ENCODE measurements at places on chromosomes 12 and 14. TPM values are rescaled to one million over a fixed set of nuclear protein-coding genes. Genes with fewer than 3 reads are reported as not detected.
A peak's percentile ranks its signal among the peaks of the same experiment; 100 is the strongest.

DNA sequence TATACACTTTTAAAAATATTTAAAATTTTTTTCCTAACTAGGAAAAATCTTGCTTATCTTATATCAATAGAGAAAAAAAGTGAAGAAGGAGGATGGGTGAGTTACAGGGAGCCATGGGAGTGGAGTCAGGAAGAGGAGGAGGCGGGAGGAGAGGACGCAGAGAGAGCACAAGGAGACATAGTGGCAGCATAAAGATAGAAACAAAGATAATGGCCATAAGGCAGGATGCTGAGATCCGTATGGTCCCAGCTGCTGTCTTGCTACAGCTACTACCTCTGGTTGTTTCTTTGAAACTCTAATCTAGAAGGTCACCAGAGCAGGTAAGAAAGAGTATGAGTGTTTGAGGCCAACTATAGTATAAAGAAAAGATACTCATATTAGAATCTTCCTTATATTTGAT, 2.6 kb upstream of the SOX5 start:
- no peak for ATAC-seq

The TMEM179 gene
- 16.4 TPM for total RNA-seq

The TUNAR gene
- total RNA-seq: 24.1 TPM

GRCh38 chr14:71398450-71398849, 491.2 kb downstream of the PCNX1 start:
- no peak for ATAC-seq

DNA sequence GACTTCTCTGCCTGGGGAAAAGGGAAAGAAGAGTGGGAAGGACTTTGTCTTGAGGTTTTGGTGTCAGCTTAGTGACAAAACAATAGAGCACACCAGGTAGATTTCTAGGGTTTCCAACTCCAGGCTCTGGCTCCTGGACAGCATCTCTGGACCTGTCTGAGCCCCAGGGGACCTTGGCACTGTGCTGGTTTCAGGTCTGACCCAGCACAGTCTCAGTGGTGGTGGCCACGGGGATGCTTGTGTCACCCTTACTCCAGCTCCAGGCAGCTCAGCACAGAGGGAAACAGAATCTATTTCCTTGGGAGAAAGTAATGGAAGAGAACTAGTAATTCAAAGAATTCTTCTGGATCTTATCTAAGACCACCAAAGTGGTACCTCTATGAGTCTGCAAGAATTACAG, 11.1 kb upstream of the CKAP4 start:
- no peak for ATAC-seq

- ATAC-seq: no peak
Observed at GRCh38 chr14:74865156-74865555, 10.8 kb downstream of the PROX2 start.

The C1S gene
- 34.2 TPM for total RNA-seq

The SMAGP gene
- total RNA-seq: 3.0 TPM

The PTGDR gene
- total RNA-seq: 0.04 TPM

DNA sequence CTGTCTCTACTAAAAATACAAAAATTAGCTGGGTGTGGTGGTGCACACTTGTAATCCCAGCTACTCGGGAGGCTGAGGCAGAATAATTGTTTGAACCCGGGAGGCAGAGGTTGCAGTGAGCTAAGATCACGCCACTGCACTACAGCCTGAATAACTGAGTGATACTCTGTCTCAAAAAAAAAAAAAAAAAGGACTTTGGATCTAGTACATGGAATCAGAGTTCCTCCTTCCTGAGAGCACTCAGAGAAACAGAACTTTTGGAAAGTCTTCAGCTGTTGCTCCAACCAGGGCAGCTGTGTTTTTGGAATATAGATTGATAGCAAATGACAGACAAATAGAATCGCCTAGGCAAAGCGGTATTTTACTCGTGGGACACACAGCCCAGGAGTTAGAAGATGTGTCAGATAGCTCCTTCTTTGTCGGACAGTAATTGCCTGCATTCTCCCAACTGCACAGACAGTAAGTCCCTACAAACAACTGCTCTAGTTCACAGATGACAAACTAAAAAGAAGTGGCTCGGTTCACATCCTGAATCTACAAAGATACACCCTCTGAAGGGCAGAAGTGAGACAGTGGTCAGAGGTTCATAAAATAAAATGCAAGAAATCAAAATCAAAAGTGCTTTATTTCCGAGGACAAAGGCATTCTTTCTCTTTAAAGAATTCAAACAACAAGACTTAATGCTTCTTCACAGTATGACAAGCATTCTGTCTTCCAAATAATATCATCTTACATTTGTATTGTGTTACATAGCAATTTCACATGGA, 17.1 kb upstream of the NEK9 start:
- no peak for ATAC-seq

DNA sequence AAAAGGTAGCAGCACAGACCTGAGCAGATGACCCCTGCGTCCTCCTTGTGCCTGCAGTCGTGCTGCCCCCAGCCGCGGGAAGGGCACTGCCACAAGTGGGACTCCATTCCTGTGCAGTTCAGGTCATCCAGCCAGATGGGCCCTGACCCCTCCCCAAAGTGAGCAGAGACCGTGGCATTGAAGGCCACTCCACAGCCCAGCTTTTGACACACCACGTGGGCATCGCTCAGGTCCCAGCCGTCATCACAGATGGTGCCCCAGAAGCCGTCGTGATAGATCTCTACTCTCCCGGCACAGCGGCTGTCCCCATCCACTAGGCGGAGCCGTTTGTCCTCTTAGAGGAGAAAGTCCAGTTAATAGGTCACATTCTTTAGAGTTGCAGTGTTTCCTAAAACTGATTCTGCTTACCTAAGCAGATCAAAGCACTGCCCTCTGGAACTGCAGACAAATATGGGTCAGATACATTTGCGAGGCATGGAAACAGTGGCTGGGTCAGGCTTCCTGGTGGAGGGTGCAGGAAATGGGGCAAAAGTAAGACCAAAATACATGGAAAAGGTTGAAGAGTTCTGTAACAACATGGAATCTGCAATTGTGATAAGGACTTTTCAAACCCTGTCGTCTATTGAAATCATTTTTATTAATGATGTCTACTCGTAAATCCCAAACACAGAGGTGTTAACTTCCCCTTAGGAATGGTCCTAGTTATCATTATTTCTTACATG, 69.4 kb downstream of the CD163L1 start:
- ATAC-seq: peak; percentile 74

DNA sequence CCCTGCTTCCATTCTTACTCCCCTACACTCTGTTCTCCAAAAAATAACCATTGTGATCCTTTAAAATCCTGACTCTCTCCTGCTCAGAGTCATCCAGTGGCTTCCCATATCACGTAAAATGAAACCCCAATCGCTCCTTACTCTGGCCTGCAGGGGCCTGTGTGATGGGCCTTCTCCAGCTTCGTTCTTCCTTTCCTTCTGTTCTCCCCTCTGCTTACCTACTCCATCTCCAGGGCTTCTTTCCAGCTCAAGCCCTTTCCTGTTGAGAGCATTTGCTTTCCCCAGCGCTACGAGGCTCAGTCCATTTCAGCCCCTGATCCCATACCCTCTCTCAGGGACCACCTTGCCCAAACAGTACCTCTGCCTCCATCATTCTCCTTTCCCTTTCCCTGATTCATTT, 144.4 kb upstream of the ARHGAP5 start:
- ATAC-seq: no peak

- ATAC-seq: no peak
Observed at GRCh38 chr14:27305441-27305945, 707.7 kb upstream of the NOVA1 start.

DNA sequence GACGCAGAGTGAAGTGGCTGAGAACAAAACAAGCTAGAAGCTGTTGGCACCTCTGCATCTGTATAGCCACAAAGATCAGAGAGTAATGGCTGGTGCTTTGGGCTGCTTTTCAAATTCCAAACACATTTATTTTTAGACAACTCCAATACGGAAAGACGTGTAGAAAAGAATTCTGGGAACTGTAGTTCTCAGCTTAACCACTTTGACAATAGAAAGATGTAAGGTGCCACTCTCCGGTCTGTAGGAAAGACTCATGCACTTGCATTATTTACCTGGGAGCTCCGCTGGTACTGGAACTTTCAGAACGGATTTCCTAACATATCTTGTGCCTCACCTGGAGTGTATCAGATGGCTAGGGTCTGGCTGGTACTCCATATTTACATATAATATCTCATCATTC, 1.8 kb upstream of the OR4K2 start:
- no peak for ATAC-seq

- no peak for ATAC-seq
Observed at GRCh38 chr12:23504641-23505399, 444.6 kb downstream of the SOX5 start.

DNA sequence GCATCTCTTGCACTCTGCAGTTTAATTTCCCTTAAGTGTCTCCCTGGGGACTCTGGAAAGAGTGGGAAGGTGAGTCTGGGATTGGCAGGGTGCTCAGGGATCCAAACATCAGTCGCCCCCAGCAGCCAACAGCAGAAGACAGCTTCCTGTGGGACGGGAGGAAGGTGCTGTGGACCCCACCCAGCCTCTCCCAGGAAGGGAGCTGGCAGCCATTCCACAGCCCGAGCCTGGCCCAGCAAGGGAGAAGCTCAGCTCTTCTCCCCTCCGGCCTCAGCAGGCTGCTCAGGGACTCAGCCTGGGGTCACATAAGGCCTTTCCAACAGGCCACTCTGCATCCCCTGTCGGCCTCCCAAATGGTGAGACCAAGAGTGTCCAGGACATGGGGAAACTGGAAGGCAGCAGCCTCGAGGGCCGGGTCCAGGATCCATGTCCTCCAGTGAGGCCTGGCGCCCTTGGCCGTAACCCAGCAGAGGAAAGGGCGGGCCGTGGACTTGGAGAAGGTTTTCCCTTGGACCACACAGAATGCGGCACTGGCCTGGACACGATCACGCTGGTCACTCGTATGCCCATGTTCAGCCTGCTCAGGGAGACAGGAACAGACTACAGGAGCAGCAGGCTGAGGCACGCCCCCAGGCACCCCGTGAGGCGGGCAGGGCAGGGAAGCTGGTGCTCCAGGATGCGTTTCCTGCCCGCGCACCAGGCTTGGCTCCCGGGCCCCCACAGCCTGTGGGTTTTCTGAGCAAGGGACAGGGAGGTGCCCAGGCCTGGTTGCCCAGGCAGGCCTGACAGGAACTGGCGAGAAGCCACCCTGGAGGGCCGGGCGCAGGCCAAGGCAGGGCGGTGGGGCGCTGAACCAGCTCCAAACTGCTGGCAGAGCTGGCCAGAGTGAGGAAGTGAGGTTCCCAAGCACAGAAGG, 3.5 kb downstream of the XRCC3 start:
- no peak for ATAC-seq

The POTEM gene
- total RNA-seq: 0.19 TPM

DNA sequence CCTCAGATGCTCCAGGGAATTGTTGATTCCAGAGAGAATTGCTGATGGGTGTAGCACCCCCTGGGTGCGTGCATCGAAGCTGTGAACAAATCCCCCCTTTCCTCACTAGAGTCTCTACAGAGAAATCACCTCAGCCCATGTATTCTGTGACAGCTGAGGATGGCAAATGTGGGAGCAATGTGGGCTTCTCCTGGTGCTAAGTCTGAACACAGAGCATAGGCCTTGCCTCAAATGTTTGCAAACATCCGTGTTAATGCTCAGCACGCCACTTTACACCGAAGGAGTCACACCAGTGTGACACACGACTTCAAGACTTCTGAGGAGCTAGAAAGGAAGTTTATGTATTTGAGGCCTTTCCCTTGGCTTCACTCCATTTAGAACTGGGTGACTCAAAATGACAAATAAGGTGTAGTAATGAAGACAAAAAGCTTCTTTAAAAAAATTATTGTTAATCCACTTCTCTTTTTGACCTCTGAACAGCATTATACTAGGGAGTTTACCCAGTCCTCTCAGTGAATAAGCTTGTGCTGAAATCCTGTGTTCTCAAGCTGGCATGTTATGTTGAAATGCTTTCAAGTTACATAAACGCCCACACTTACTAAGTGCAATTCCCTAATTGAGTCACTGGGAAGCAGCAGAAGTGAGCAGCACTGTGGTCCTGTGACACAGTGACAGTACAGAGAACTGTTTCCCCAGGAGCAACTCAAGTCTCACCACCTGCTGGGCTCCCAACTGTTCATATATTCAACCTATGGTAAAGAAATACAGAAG, 92.9 kb downstream of the FAR2 start:
- ATAC-seq: peak; percentile 91

DNA sequence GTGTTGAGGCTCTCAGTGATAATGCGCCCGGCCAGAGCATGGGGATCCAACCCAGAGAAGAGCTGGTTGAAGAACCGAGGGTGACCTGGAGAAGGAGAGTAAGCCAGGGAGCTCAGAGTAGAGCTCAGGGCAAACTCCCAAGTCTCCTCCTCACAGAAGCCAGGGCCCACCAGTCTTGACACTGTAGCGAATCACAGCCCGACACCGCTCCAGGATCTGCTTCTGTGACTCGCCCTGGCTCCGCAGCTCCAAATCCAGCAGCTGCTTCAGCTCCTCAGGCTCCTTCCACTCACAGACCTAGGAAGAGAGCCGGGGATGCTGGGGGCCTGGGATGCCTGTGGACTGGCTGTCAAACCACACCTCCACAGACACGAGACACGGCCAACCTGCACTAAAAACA, 8.2 kb upstream of the ZNF740 start:
- no peak for ATAC-seq

DNA sequence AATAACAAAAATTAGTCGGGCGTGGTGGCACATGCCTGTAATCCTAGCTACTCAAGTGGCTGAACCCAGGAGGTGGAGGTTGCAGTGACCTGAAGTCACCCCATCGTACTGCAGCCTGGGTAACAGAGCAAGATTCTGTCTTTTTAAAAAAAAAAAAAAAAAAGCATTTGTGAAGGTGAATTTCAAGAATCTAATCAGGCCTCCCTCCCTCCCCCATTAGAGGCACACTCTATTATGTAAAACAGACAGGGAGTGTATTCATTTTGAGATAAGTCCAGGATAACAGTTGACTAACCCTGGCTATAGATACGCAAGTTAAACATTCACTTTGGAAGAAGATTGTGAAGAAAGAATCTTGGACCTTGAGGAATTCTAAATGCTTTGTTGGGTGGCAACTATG, 2.9 kb downstream of the RESF1 start:
- ATAC-seq: no peak

GRCh38 chr12:2550561-2551411, 244.0 kb upstream of the FKBP4 start:
- peak; percentile 56 for ATAC-seq

The P2RX2 gene
- 0.13 TPM for total RNA-seq

DNA sequence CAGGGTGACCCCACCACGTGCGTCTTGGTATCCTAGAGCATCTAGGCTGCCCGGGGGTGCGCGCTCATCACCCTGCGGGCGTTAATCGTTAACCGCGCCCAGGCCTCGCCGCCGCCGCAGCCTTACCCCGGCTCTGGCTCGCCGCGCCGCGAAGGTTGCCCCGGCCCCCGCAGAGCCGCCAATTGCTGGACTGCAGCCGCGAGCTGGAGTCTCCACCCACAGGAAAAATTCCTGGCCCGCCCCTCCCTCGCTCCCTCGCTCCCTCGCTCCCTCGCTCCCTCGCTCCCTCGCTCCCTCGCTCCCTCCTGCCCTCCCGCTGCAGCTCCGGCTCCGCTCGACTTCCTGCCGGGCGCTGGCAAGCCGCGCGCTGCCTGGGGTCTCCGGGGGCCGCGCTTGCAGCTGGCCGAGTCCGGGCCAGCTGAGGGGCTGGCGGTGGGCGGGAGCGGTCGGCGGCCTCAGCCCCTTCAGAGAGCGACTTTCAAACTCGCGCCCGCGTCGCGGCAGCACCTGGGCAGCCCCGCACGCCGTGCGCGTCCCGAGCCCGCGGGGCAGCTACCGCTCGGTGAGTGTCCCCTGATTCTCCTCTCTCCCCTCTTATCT, at the start of gene PLEKHG3:
Gene PLEKHG3 (plus strand): TSS at position 282 of the 600 bp plus-strand sequence. CDS start 23,208 bp downstream, outside the sequence.
- ATAC-seq: peak; percentile 85
